ENCODE measurements at places on chromosomes 12 and 14. TPM values are rescaled to one million over a fixed set of nuclear protein-coding genes. Genes with fewer than 3 reads are reported as not detected.

Gene TPH2
- not detected for total RNA-seq

Gene AMHR2
- not detected for total RNA-seq

Gene GPX2
- not detected for total RNA-seq

Gene TROAP
- total RNA-seq, result 1.1 TPM

Gene EIF2S3B
- total RNA-seq, result 0.85 TPM

Gene HOXC5
- total RNA-seq, result under 0.01 TPM

Gene GZMB
- total RNA-seq, result not detected

Gene LRP1-AS
- not detected for total RNA-seq

Gene RNF212B
- total RNA-seq, result not detected

Gene PRDM4
- total RNA-seq, result 18.6 TPM

Gene TAS2R50
- total RNA-seq, result 3.1 TPM

Gene SSPN
- 12.1 TPM for total RNA-seq

Gene CTSG
- total RNA-seq, result not detected

Gene C3AR1
- total RNA-seq, result 0.56 TPM

Gene IFI27
- total RNA-seq, result 55.8 TPM

Gene NKX2-1
- total RNA-seq, result not detected

Gene BMAL2
- 29.9 TPM for total RNA-seq

Gene TAS2R10
- total RNA-seq, result under 0.01 TPM

Gene TMCC3
- 1.1 TPM for total RNA-seq

Gene RD3L
- not detected for total RNA-seq

Gene KRT72
- total RNA-seq, result not detected

Gene C12orf60
- 1.5 TPM for total RNA-seq

Gene C14orf132
- 20.9 TPM for total RNA-seq

Gene CINP
- total RNA-seq, result 57.3 TPM

Gene RTL1
- total RNA-seq, result not detected

Gene HVCN1
- 1.5 TPM for total RNA-seq

Gene TCTN1
- total RNA-seq, result 11.3 TPM

Gene RAD9B
- total RNA-seq, result 0.58 TPM

Gene COL2A1
- total RNA-seq, result under 0.01 TPM

Gene RDH16
- total RNA-seq, result under 0.01 TPM

Gene EMP1
- 150 TPM for total RNA-seq

Gene PRKD1
- 21.7 TPM for total RNA-seq

Gene LRIG3
- 18.3 TPM for total RNA-seq

Gene SIX4
- total RNA-seq, result 8.1 TPM

Gene ERP27
- 0.19 TPM for total RNA-seq

Gene KCNK13
- 0.58 TPM for total RNA-seq

Gene FGF23
- total RNA-seq, result under 0.01 TPM

Gene ETFBKMT
- total RNA-seq, result 2.5 TPM

Gene MAP1LC3B2
- 0.28 TPM for total RNA-seq

Gene RPS6KA5
- 1.2 TPM for total RNA-seq

Gene EGLN3
- 0.19 TPM for total RNA-seq

Gene SMCO2
- not detected for total RNA-seq

Gene CD69
- total RNA-seq, result not detected

Gene KRT85
- not detected for total RNA-seq

Gene SVOP
- under 0.01 TPM for total RNA-seq

Gene FAM186B
- 0.28 TPM for total RNA-seq

Gene ITGA5
- 290 TPM for total RNA-seq

Gene ANKRD13A
- total RNA-seq, result 103 TPM

Gene ATXN7L3B
- total RNA-seq, result 21.1 TPM

Gene OVCH1
- under 0.01 TPM for total RNA-seq

Gene UNC79
- total RNA-seq, result 0.28 TPM

Data from regular cardiac myocyte (primary cell).